Activated CD4-positive, alpha-beta T cell treated with anti-CD3 and anti-CD28 coated beads, Interleukin-2, amount 50 U/mL, for 1 hour (primary cell): ENCODE measurements at places on chromosomes 3 and 15.

DNA sequence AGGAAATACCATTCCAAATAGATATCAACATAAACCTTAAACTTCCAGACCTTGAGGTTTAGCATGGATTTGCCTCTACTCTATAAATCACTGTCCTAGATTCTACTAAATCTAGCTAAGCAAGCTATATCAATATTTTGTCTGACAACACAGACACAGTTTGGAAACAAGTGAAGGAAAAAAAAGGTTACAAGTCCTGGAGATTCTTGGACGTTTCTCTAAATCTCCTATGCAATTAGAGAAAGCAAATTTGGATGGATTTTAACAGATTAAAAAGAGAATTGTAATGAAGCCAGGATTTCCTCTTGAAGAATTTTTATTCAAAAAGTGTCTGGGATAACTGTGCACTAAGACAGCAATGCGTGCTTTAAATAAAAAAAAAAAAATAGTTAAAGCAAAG is 441.1 kb upstream of the DPH6 start:
- DNase-seq: no peak

DNA sequence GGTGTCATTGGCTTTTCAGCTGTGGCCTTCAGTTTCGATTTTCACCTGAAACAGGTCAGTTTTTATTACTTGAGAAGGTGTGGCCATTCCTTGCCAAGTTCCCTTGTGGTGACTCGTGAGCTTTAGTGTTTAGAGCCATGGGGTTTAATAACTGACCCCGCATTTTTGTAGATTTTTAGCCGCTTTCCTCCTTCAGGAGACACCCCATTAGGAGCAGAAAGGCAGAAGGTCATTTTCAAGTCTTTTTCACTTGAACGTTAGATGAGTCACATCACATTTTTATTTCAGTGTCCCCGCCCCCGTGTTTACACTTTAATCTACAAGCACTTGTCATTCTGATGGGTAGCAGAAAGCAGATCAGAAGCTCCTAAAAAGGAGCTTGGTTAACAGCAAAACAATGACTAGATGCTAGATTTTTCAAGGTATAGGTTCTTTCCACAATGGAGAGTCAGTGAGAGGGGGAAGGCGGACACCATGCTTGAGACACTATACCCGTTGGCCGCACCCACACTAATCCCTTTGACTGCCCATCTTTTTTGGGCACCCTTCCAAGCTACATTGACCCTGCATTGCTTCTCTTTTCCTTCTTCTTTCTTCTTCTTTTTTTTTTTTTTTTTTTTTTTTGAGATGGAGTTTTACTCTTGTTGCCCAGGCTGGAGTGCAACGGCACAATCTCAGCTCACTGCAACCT is 132.7 kb downstream of the GHSR start:
- DNase-seq: no peak

- DNase-seq: no peak
These were observed 23.3 kb upstream of the ACAN start for GRCh38 chr15:88779944-88780343.

DNA sequence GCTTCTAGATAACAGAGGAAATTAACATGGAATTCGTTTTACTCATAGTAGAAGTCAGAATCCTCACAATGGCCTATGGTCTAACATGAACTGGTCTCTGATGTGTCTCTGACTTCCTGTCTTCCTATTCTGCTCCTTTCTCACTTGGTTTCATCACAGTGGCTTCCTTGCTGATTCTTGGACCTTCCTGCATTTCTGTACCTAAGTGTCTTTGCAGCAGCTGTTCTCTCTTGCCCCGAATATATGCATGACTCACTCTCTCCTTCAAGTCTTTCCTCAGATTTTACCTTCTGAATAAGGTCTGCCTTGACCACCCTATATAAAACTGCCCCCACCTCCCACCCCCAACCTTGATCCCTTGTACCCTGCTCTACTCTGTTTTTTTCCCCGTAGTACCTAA is 14.1 kb downstream of the ARL13B start:
- DNase-seq: no peak

DNA sequence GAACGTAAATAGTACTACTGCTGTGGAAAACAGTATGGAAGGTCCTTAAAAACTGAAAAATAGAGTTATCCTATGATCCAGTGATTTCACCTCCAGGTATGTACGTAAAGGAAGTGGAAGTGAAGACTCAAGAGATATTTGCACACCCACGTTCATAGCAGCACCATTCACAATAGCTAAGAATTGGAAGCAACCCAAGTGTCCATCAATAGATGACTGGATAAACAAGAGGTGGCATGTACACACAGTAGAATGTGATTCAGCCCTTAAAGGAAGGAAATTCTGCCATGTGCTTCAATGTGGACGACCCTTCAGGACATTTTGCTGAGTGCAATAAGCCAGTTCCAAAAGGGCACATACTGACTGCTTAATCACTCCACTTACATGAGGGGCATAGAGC is 188.3 kb downstream of the APBA2 start:
- DNase-seq: no peak

- no peak for DNase-seq
These were observed 35.1 kb upstream of the SPTBN5 start for GRCh38 chr15:41928637-41929620.

- DNase-seq: no peak
These were observed 169.2 kb downstream of the ROBO1 start for GRCh38 chr3:79598594-79598993.

- DNase-seq: no peak
These were observed 9.0 kb upstream of the CHRNB4 start for GRCh38 chr15:78650022-78650421.

DNA sequence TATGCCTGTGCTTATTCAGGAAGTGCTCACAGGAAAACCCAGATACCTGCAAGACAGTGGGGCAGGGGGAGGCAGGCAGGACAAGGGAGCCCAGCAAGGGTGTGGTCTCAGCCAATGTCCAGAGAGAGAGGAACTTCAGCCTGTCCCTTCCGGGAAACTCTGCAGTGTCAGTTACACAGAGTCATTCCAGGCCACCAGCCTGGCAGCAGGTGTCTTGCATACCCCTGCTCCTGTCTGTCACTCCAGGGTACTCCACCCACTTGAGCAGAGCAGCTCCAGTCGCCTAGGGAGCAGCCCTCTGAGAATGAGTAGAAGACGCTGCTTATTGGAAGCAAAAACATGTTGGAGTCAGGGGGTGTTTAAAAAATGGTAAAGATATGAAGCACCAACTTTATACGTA is 431.2 kb upstream of the RGMA start:
- DNase-seq: no peak

DNA sequence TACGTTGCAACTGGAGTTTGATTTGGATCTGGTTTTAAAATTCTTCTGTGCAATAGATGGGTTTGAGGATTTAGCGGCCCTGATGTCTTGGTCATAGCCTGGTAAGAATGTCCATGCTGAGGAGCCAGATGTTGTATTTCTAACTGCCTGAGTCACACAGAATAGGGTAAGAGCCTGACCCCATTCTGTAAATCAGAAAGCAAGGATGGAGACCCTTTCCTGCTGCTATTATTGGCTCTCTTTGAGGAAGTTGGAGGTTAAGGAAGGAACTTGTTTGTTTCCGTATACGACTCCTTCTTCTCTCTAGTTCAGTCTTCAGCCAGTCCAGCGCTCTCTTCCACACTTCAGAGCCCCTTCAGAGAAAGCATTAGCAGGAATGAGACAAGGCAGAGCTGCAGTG is 65.1 kb downstream of the HCN4 start:
- DNase-seq: no peak

GRCh38 chr3:56137415-56137814 is 330.9 kb downstream of the ERC2 start:
- no peak for DNase-seq

- DNase-seq: no peak
These were observed 90.5 kb downstream of the CCNL1 start for GRCh38 chr3:157069406-157069805.

DNA sequence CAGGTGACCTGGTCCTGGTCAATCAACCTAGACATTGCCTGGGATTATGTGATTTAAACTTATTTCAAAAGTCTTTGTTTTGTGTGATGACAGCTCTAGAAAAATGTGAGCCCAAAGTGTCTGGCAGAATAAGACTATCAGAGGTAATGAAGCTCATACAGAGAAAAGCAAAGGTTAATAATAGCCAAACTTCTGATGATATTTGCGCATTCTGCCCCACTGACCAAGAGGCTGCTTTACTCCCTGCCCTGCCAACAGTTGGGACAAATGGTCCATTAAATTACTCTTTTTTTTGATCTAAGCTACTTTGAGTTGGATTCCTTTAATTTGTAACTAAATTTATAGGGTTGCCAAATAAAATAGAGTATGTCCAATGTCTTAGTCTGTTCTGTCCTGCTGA is 911.2 kb downstream of the MCTP2 start:
- DNase-seq: no peak

DNA sequence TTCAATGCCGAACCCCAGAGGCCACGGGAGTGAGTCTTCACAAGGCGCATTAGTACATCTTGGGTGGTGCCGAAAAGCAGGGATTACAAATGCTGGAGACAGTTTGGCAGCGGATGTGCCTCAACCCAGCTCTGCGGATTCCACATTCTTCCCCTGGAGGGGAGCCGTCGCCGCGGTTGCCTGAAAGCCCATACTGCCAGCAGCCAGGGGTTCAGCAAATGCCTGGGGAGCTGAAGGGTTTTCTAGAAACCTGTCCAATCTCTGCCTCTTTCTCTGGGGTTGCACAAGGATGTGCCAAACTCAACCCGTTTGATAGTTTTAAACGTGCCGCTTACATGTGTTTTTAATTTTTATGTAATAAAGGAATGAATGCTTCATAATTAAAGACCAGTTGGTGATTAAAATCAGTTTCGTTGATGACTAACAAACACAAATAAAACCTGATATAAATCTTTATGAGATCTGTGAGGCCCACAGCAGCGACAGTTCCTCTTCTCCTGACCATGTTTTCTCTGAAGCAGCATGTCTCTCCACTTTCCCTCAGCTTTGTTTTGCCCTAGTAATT is 74.6 kb upstream of the LEKR1 start:
- DNase-seq: no peak
